ENCODE measurements at places on chromosomes 11 and 22. TPM values are rescaled to one million over a fixed set of nuclear protein-coding genes. Genes with fewer than 3 reads are reported as not detected.

- DNase-seq: no peak
Observed at GRCh38 chr11:41281131-41281742, 178.2 kb downstream of the LRRC4C start.

DNA sequence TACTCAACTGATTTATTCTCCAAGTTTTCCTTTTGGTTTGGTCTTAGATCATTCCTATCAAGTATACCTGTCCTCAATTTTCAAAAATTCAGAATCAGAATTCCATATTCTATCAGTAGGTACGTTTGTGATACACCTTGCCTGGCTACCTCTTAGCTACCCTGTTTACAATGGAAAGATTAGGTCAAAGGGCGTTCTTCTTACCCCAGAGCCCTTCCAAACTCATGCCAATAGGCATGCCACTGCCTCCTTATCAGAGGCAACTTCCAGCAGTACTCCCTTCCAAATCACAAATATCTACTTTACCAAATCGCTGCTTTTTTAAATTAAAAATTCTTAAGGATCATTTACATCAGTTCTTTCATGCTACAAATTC, 1.0 kb downstream of the PATL1 start:
- DNase-seq: no peak

GRCh38 chr11:65355013-65355775, 643 bp downstream of the TIGD3 start:
- DNase-seq: no peak

GRCh38 chr11:101812546-101812945, 102.3 kb upstream of the CEP126 start:
- DNase-seq: no peak

- DNase-seq: no peak
Observed at GRCh38 chr11:100152766-100153165, 534.3 kb upstream of the ARHGAP42 start.

GRCh38 chr11:45432100-45432499, 146.0 kb upstream of the SYT13 start:
- no peak for DNase-seq

DNA sequence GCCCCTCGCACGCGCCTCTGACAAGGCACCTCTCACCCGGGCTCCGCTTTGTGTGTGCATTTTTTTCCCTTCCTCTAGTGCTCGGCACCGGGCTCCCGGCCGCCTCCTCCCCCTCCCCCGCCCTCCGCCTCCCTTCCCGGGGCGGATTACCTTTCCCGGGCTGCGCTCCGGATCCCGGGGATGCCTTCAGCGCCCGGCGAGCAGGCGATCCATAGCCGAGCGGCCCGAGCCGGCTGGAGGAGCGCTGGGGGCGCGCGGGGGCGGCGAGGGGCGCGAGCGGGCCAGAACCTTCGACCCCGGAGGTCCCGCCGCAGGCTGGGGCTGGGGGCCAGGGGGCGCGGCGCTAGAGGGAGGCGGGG, 282 bp downstream of the MPPED2 start:
- DNase-seq: no peak

The C11orf16 gene
- not detected for total RNA-seq

The GTSE1 gene
- not detected for total RNA-seq
